ENCODE measurements at places on chromosomes 7 and 10.
A peak's percentile ranks its signal among the peaks of the same experiment; 100 is the strongest.

GRCh38 chr10:30842894-30843293 lies 188.8 kb downstream of the ZNF438 start:
- no peak for DNase-seq

- DNase-seq: no peak
These were observed 387.5 kb upstream of the LRRTM3 start for GRCh38 chr10:66538371-66538770.

DNA sequence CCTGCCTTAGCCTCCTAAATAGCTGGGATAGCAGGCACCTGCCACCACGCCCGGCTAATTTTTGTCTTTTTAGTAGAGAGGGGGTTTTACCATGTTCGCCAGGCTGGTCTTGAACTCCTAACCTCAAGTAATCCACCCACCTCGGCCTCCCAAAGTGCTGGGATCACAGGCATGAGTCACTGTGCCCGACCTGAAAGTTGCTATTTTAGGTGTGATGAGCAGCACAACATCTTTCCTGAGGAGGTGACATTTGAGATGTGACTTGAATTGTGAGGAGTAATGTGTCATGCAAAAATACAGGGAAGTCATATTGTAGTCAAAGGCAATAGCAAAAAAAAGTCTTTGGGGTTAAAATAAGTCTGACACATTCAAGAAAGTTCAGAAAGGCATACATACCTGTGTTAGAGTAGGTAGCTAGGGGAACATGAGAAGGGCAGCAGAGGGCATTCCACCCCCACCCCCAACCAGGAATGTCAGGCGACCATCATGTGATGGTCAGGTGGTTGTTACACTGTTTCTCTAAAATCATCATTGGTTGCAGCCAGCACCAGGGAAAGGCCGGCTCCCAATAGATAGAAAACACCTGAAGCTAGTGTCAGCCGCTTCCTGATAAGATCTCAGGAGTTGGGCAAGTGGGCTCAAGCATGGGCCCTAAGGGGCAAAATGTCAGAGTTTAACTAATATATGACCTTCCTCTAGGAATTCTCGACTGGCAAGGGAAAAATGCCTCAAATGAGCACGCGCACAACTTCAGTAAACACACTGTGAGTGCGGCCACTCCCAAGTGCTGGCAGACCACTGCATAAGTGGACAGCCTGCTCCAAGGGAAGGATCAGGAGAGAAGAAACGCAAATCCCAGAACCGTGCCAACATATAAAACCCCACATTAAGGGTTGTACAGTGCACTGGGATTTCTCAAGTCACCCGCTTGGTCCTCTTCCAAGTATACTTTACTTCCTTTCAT lies at the start of gene TACC2:
Gene TACC2 (plus strand): TSS at position 803 of the 964 bp plus-strand sequence. CDS start 32,819 bp downstream, outside the sequence.
- DNase-seq: no peak

GRCh38 chr7:40499718-40500117 lies 364.9 kb downstream of the SUGCT start:
- no peak for DNase-seq

DNA sequence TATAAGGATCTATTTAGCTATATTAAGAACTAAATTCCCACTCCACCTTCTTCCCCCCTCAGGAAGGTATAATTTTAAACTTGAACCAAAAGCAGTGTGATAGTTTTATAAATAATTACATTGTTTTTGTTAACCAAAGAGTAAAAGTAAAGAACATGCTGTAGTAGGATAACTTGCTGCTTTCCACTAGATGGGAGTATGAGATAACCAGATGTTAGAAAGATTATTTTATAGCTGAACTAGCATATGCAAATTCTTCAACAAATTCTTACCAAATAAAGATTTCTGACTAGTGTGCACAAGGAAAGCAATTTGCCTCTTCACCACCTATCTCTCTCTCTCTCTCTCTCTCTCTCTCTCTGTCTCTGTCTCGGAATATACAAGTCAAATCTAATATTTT lies 31.8 kb downstream of the TES start:
- no peak for DNase-seq

- DNase-seq: no peak
These were observed 21.6 kb upstream of the ERCC6 start for GRCh38 chr10:49560526-49560925.

GRCh38 chr7:5232874-5233273 lies 42.8 kb downstream of the WIPI2 start:
- DNase-seq: no peak

GRCh38 chr10:8639486-8640185 lies 585.1 kb downstream of the GATA3 start:
- no peak for DNase-seq

DNA sequence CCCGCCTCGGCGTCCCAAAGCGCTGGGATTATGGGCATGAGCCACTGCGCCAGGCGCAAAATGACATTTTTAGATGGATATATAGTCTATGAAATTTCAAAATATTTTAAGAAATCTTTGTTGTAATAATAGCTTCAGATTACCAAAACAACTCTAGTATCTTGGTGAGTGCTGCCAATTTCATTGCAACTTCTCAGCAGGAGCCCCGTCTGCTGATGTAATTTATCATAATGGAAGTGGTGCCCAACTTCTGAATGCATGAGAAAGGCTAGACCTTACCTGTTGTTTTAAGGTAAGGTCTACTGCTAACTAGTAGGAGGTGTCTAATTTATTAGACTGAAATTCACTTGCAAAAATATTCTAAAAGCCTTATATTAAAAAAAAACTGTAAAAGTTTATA lies 20.0 kb downstream of the PDSS1 start:
- DNase-seq: no peak

GRCh38 chr7:150988230-150989226 lies 2.3 kb upstream of the NOS3 start:
- DNase-seq: peak; percentile 53

GRCh38 chr10:18368273-18368672 lies 228.0 kb downstream of the CACNB2 start:
- no peak for DNase-seq

- no peak for DNase-seq
These were observed 35.2 kb downstream of the BMPER start for GRCh38 chr7:33940503-33940902.

GRCh38 chr10:54318470-54318869 lies 482.6 kb downstream of the PCDH15 start:
- no peak for DNase-seq

- DNase-seq: no peak
These were observed 68.2 kb downstream of the ALOX5 start for GRCh38 chr10:45442251-45442650.

GRCh38 chr10:86782701-86783418 lies 26.4 kb downstream of the BMPR1A start:
- no peak for DNase-seq

- no peak for DNase-seq
These were observed 88.6 kb upstream of the PFKP start for GRCh38 chr10:2978574-2979273.

GRCh38 chr10:12344375-12345110 lies 4.8 kb upstream of the CAMK1D start:
- no peak for DNase-seq

- no peak for DNase-seq
These were observed 31.5 kb downstream of the BICC1 start for GRCh38 chr10:58544135-58544534.

- DNase-seq: no peak
These were observed 129.1 kb upstream of the PPP1R3A start for GRCh38 chr7:114047889-114048288.

- no peak for DNase-seq
These were observed 30.4 kb downstream of the SEPTIN7 start for GRCh38 chr7:35831208-35831607.

DNA sequence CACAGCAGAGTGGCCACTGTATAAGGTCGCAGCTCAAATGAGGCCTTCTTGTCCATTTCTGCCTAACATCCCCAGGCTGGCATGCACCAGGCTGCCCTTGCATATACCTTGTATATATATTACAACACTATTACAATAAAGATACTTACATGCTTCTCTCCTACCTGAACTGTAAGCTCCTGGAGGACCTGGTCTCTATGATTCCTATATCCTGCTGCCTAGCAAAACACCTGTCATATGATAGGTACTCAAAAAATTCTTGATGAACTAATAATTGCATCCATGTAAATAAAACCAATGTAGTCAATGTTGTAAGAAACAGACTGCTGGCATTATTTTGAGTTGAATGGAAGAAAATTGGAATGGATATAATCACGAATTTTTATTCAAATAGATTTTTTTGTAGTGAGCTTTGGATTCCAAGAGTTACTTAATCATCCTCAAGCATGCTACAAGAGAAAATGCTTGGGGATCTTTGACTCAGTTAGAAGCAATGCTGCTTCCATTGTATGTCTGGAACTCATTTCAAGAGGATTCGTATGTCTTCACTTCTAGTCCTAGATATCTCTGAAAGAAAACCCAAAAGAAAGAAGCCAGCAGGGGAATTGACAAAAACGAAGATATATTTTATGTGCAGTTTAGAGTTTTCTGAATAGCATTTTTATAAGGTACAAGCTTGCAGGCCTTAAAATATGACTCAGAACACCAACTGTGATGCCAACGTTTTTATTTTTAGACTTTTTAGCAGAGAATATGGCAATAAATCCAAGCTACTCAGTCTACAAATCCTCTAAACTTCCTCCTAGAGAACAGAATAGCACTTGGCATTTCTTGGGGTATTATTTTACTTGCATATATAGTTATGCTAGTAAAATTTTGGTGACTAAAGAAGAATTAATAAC lies 53.1 kb downstream of the OSBPL3 start:
- DNase-seq: no peak

- DNase-seq: no peak
These were observed 990.8 kb downstream of the GATA3 start for GRCh38 chr10:9045311-9045710.

DNA sequence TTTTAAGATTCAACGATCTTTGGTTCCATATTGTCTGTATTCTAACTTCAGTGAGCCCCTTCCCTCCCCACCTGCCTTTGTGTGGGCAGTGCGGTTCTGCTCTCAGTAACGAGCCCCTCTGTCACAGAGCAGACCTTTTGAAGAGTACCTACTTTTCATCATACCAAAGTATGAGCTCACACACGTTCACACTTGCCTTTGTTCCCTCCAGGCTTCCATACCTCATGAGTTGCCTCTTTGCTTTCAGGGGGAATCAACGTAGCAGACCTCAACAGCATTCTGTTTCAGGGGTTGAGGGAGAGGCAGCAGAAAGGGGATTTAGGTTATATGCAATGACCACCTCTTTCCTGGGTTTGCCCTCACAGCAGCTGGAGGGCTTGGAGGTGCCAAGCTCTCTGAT lies 211.4 kb upstream of the MDFIC start:
- no peak for DNase-seq

GRCh38 chr10:50453940-50454339 lies 169.8 kb downstream of the SGMS1 start:
- no peak for DNase-seq

- no peak for DNase-seq
These were observed 19.0 kb upstream of the SLK start for GRCh38 chr10:103947799-103948516.

GRCh38 chr10:93815304-93816096 lies 57.8 kb downstream of the LGI1 start:
- DNase-seq: no peak

GRCh38 chr7:150379441-150380379 lies 580 bp downstream of the ZNF775 start:
- DNase-seq: no peak

DNA sequence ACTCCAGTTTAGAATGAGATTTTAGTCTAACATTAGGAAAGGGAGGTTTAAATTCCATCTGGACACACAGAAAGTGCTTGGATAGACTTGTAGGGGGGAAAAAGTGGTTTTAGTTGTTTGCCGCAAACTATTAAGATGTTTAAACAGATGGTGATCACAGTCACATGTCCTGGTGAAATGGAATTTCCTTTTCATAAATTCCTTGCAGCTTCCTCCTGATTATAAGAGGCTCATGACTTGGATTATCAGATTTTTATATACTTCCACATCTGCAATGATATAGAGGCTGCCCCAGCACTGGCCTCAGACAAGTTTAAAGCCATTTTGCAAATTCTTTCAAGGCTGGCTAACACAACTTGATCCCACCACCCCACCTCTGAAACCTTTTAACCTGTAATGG lies 106.4 kb upstream of the ARMC3 start:
- DNase-seq: no peak

DNA sequence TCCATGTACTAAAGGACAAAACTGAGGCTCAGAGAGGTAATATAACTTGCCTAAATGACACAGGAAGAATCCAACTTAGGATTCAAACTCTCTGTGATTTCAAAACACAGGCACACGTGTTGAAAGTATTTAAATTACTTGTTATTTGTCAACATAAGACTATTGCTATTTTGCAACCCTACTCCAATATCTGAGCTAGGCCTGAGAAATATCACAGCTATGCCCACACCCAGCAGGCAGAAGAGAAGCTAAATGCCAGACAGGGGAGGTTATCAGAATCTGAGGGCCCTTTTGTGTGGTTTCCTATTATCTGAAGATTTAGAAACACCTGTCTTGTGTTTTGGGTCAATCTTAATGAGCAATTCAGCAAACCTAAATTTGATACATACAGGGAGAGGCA lies 204.3 kb downstream of the ANK3 start:
- DNase-seq: no peak

DNA sequence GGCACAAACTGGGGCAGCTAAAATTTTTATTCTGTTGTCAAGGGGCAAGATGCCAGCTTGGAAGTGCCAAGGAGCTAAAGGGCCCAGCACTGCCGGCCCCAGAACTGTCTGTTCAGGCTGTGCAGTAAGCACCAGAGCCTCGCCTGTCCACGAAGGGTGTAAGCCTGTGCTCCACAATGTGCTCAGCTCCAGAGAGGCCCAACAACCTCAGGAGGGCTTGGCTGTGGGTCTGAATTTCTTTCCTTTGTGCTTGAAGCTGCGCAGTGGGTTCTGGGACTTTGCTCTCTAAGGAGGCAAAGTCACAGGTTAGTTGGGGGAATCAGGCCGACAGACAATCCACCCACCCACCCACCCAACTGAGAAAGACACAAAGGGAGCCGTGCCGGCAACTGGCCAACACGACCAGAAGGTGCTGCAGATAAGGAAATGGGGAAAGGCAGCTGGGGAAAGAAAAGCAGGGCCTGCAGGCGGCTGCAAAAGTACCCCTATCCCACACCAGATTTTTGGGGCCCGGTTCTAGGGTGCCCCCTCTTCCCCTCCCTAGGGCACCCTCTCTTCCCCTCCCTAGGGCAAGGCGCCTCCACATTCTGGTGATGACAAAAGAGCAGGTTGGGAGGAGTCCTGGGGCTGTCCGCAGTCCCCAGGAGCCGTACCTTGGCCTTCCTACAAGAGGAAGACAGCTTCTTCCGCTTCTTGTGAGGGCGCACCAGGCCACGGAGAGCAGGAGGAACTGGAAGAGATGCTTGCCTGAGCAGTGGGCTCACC lies 7.7 kb downstream of the DDX56 start:
- DNase-seq: no peak

DNA sequence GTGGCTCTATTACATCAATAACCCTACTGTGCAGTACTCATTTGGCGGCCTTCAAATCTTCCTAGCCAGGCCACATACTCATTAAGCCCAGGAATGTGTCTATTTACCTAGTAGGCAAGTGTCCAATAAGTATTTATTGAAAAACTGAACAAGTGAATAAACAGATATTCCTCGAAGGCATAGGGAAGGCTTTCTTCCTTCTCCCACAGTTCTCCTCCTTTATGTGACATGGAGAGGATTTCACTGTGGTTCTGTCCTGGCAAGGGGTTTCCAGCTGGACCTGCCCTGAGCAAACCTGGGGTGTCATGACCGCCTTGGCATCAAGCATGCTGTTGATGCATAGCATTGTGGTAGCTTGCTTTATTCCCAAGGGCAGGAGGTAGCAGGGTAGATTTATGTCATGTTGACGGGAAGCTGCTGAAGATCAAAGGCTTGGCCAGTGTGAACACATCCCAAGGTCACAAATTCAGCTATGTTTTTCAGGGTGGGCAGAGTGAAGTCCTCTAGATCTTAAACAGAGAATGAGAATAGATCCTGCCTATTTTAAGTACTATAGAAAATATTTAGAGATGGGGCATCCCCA lies 195.1 kb downstream of the INHBA start:
- no peak for DNase-seq

Data from stimulated activated CD8-positive, alpha-beta memory T cell treated with anti-CD3 and anti-CD28 coated beads, Interleukin-2, amount 100 ng/mL, for 1 hour (primary cell).